ENCODE measurements at places on chromosomes 7 and 10.

DNA sequence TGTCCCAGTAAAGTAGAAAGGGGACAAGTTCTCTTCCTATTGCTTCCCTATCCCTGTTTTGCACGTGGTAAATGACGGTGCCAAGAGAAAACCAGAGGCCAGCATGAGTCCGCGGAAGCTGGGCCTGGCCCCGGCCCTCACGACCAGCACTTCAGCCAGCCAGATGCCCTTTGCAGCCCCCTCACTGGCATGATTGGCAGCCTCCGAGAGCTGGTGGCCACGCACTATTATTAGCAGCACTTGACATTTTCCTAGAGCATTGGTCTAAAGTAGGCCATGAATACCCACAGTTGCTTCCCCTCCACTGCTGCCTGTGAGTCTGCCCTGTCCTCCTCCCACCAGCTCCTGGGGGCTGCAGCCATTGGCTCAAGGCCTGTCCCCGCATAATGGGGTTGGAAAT, 369.1 kb downstream of the PLXNA4 start:
- DNase-seq = no peak

DNA sequence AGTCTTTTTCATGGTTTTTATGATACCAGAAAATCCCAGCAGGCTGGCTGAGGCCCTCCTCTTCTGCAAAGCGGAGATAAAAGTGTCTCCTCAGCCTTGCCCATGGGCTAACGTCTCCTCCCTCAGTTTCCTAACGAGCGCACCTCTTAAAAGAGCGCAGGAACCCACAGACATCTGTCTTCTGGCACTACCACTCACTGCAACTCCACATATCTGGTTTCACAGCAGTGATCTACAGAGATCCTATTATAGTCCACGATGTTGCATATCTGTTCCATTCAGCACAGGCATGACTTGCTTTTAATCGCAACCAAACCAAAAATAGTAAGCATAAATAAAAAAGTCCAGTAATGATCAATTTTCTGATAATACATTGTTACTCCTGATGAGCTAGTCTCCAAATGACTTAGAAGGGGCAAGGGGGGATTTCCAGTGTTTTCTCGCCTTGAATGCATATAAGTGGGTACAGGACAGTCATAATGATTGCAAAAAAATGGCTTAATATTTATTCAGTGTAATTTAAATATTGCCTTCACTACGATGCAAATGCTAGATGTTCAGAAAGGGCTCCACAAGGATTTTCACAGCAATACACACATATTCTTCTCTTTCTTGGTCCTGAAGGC, 20.9 kb downstream of the ANKRD22 start:
- no peak for DNase-seq

- no peak for DNase-seq
Measured at GRCh38 chr7:13107291-13107690, 419.9 kb downstream of the ARL4A start.

GRCh38 chr10:122468926-122469781, 7.8 kb downstream of the HTRA1 start:
- DNase-seq = no peak

DNA sequence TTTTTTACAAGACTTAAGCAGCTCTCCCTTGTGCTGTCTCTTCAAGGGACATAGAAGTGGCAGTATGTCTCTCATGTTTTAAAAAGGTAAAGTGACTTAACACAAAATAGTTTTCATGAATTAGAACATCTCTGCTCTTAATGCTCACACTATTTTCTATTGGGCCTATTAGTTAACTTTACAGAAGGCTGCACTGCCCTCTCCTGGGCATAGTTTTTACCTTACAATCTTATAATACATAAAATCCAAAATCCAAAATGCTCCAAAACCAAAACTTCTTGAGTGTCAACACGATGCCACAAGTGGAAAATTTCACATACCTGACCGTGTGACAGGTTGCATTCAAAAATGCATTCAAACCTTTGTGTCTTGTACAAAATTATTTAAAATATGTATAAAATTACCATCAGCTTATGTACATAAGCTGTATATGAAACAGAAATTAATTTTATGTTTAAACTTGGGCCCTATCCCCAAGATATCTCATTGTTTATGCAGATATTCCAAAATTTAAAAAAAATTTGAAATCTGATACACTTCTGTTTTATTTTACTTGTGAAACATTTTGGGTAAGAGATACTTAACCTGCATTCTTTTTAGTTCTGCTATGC, 25.8 kb downstream of the TES start:
- DNase-seq = peak; percentile 12

- no peak for DNase-seq
Measured at GRCh38 chr10:64286533-64286932, 765.3 kb downstream of the REEP3 start.

- no peak for DNase-seq
Measured at GRCh38 chr7:12146813-12147212, 64.3 kb upstream of the TMEM106B start.

- no peak for DNase-seq
Measured at GRCh38 chr7:43650457-43651052, 67.6 kb downstream of the STK17A start.
